ENCODE measurements at places on chromosomes 7 and 10.

- DNase-seq, result no peak
Measured at GRCh38 chr10:28880683-28880950, 203.3 kb downstream of the BAMBI start.

GRCh38 chr7:23098460-23098859 is 7.1 kb upstream of the KLHL7 start:
- DNase-seq, result no peak

DNA sequence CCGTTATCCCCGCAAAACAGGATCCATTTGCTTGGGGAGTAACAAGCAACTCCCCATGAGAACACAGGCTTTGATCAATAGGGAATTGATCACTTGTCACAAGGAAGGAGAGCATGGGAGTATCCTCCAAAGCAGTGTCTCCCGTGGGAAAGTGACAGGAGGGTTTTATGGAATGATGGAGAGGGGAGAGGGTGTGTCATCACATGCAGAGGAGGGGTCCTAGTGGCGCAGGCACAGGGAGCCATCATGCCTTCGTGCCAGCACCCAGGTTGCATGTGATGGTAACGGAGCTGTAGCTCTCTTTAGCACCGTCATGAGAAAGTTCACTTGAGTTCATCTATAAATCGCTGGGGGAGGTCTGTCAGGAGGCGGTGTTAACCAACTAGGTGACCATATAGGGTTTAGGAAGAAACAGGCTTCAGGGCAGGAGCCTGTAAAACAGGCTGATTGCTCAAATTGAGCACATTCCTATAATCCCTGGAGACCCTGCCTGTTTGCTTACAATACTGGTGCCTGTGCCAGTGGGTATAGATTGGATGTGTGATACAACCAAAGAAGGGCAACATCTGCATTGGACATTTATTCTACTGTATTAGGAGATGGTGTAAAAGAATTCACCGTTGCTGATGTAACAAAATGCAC is 428.5 kb downstream of the GALNT17 start:
- no peak for DNase-seq

DNA sequence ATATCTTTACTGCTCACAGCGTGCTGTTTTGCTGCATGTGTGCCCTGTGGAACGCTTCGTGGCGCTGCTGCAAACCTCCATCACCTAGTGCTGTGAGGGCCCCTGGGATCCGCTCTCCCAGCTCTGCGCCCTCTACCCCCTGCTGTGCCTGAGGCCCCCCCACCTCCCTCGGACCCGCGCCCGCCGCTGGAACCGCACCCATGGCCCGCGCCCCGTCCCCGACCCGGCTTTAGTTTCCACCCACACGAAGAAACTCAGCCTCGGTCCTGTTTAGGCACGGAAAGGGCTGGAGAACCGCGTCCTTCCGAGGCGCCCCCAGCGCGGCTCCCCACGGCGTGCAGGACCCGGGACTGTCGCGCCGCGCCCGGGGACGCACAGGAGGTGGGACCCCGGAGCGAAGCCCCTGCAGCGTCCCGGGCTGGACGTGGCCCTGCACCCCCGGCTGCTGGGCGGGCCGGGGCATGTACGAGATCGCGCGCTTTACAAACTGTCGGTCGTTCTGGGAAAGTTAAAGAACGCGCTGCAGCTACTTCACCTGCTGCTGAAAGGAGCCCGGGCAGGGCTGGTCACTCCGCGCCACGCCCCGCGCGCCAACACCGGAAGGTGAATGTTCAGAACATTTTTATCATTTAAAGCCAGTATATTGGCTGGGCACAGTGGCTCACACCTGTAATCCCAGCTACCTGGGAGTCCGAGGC is 54.3 kb downstream of the BMS1 start:
- DNase-seq, result no peak

DNA sequence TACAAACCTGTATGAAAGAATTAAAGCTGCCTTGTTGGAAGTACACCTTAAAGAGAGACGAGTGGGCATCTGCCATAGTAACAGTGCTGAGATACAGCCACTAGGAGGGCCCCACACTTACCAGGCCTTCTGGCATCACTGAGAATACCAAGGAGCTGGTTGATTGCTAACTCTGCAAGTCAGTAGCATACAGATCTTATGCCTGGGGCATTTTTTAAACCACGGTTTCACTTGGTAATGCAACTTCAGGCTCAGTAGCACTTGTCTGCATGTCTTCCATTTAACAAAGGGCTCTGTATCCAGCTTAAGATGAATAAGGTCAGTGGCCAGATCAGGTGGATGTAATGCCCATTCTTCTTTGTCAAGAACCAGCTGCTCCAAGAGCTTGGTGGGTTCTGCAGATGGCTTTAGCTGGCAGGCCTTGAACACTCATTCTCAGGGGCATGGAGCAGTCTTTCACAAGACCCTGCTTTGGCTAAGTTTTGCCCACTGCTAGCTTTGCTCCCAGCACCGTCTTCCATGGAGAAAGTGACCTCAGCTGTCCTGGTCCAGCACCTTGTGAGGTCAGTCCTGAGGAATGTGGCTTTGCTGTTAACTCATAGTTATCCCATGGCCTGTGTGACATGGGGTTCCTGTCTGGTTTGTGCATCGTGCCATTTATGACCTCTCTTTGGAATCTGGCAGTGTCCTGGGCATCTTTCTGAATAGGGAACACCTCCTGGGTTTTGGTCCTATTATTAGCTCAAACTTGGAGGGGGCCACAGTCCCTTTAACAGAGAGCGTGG is 68.1 kb downstream of the BMPER start:
- no peak for DNase-seq

- DNase-seq, result no peak
Measured at GRCh38 chr10:17669185-17669872, 25.4 kb downstream of the STAM start.

DNA sequence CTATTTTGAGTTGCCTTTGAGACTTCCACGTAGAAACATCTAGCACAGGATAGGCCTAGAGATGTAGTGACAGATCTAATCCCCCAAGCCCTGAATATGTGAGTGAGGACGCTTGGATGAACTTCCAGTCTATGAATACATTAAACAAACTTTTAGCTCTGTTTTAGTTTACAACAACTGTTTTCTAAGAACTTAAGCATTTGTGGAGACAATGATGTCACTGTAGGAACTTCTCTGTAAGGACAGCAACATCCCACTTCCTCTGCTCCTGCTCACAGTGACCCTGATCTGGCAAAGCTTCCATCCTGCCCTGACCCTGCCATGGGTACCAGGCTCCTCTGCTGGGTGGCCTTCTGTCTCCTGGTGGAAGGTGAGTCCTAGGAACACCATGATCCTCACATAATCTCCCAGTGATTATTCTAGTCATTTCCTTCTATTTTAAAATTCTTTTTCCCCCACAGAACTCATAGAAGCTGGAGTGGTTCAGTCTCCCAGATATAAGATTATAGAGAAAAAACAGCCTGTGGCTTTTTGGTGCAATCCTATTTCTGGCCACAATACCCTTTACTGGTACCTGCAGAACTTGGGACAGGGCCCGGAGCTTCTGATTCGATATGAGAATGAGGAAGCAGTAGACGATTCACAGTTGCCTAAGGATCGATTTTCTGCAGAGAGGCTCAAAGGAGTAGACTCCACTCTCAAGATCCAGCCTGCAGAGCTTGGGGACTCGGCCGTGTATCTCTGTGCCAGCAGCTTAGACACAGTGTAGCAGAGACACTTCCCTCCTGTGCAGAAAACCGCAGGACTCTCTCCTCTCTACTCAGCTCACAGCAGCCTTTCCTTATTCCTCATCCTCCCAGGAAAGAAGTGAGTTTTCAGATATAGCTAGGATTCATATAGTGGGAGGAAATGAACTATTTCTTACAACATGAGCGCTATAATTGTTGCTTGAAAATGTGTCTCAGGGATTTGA is 194.4 kb upstream of the PRSS1 start:
- no peak for DNase-seq

- DNase-seq, result no peak
Measured at GRCh38 chr10:12540341-12540781, 191.0 kb downstream of the CAMK1D start.

- DNase-seq, result no peak
Measured at GRCh38 chr10:107915215-107915610, 750.7 kb upstream of the SORCS1 start.

DNA sequence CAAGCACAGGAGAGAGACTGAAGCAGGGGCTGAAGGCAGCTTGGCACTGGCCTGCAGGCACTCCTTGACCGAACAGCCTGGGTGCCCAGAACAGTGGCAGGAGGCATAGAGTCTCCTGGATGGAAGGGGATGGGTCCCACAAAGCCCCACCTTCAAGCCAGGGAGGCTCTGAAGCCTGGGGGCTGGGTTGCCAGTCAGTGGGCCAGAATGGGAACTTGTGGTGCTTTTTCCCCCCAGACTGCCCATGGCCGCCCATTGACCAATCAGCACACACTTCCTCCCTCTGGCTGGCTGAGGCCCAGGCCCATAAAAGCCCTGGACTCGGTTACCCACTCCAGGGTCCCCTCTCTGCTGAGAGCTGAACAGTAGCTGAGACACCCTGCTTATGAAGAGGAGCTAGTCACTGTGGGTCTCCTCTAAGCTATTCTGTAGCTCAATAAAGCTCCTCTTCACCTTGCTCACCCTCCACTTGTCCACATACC is 109.6 kb downstream of the ELAPOR2 start:
- no peak for DNase-seq

- no peak for DNase-seq
Measured at GRCh38 chr7:18693816-18694215, 198.3 kb downstream of the HDAC9 start.

DNA sequence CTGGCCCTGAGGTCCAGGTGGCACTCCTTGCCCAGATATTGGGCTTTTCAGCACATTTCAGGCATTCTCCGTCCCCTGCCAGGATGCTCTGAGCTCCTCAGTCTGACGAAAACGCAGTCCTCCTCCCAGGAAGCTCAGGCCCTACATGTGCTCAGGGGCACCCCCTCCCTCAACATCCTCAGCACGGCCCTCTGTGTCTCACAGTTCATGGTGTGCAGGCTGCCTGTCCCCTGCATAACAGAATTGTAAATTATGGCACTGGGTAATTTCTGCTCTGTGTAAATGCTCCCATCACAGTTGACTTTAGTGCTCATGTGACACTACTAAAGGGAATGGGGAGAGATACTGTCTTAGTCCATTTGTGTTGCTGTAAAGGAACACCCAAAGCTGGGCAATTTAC is 563.8 kb downstream of the DNAJB6 start:
- no peak for DNase-seq

GRCh38 chr7:145313551-145313950 is 477.7 kb upstream of the TPK1 start:
- no peak for DNase-seq

DNA sequence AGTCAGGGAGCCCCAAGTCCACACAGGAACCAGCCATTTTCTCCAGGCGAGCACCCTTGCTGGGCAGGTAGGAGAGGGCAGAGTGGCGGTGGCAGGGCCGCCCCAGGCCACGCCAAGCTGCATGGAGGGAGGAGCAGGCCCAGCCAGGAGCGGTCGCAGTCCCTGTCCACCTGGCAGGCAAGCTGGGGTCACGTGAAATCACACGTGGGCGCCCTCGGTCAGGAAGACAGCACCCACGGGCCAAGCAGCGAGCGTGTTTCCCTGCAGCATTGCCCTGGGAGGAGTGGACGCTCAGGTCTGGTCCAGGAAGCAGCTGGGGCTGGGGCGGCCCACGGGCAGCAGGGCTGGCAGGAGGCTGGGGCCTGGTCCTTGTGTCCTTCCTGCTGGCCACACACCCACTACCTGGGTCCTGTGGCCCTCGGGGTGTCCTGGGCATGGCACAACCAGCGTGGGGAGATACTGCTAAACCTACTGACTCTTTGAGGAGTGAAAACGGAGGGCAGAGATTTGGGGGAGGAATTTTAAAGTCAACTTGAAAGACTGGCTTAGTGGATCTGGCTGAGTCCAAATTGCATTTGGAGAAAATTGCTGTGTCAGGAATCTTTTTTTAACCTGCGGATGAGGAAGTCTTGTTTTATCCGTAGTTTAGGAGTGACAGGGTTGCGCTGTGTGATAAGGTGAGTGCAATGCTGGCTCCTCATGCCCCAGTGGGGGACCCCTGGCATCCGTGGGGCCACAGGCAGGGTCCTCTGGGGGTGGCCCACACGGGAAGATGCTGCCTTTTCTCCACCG is 12.2 kb upstream of the ADGRA1 start:
- no peak for DNase-seq

DNA sequence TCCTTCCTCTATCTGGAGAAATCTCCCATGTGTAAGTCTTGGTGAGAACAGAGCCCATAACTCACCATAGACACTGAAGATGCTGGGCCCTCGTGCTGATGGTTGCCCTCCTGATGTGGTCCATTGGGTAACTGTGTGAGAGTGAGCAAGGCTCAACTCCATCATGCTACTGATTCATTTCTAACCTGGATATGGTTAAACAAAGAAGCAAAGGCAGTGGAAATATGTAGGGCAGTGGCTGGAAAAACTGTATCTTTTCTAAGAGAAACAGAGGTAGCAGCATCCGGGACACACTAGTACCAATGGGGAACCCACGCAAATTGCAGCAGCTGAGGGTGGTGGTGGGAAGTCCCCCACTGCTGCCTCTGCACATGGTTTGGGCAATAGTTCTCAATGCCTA is 221.7 kb downstream of the KLF6 start:
- DNase-seq, result no peak

DNA sequence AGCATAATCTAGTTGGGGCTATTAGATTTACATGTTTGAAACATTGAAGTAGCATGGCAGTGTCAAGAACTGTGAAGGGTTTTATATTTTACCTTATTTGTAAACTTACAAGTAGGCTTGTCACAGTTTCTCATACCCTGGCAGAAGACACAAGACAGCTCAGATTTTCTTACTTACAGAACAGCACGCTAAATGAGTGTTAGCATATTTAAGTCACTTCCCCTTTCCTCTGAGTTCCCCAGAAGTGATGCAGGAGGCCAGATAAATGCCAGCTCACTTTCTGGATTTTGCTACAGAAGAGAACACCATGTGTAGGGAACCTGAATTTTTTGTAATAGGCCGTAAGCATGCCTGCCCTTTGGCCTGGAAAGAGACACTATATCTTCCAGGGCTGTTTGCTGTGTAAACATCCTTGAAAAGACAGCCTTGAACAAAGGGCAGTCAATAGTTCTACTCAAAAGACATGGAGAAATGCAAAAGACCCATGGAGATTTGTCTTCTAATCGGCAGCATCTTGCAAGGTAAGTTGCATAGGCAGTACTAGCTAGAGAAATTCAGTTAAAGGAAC is 279.1 kb downstream of the PHF14 start:
- DNase-seq, result no peak

GRCh38 chr7:150365673-150366398 is 2.8 kb upstream of the REPIN1 start:
- no peak for DNase-seq

DNA sequence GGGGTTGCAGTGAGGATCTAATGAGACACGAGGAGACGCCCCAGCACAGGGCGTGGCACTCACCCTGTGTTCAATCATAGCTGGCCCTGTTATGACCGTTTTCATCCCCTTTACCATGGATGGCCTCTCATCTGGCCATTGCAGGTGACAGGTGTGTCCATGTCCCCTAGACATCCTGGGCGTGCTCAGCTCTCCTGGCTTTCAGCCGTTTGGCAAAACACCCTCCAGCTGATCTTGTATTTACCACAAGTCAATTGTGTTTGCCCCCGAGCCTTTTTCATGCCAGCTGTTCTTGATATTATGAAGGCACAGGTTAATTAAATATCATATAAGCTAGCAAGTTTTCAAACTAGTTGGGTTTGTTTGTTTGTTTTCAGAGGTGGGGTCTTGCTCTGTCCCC is 97.1 kb downstream of the CHST15 start:
- no peak for DNase-seq

- DNase-seq, result no peak
Measured at GRCh38 chr10:22598478-22598877, 115.9 kb downstream of the PIP4K2A start.

GRCh38 chr10:31739711-31740110 is 188.9 kb downstream of the ARHGAP12 start:
- no peak for DNase-seq
